Esophagus muscularis mucosa (tissue), 4 donors: ENCODE measurements at places on chromosomes 6 and 20. TPM values are rescaled to one million over a fixed set of nuclear protein-coding genes. Genes with fewer than 3 reads are reported as not detected.
A peak's percentile ranks its signal among the peaks of the same experiment; 100 is the strongest.

CLDN20 gene
- total RNA-seq, result not detected

ELOVL4 gene
- 2.1 TPM for total RNA-seq

DEFB118 gene
- total RNA-seq, result not detected

NOX3 gene
- total RNA-seq, result not detected

RNF217 gene
- total RNA-seq, result 25.7 TPM

CRISP3 gene
- 1.2 TPM for total RNA-seq

DNA sequence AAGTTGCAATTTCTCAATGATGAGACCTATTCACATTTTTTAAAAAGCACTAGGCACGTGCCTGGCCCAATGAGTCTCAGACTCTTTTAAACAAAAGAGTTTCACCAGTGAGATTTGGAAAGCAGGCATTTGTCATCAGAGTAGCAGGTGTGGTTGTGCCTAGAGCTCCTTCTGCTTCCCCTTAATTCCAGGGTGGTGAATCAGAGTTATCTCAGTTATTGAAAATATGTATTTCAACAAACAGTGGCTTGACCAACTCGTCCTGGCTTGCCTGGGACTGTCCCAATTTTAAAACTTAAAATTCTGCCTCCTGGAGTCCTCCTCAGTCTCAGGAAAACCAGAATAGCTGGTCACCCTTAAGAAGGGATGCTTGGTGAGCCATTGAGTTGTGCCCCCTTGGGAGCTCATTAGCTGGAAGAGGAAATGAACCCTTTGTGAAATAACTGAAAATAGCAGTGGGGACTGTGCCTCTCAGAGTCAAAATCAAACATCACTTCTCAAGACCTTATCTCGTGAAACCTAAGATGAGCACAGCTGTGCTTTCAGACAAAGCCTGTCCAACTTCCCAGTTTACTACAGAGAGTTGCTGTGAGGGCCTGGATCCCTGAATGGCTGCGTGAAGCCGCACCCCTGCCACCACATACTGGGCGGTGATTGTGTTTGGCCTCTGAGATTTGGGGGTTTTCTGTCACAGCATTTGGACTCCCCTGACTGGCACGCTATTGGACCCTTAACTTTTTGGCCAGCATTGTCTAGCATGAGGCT lies 116.3 kb downstream of the ANKRD60 start:
- H3K36me3 ChIP-seq, result no peaks in the 10 kb centered on the region
- peak; percentile 89 for DNase-seq
- H3K4me1 ChIP-seq, result peaks cover 12% of the 10 kb centered on the region
- no peak overlapping the region for H3K4me3 ChIP-seq

- peak; percentile 12 for DNase-seq
- H3K27ac ChIP-seq, result no peak overlapping the region
- no peaks in the 10 kb centered on the region for H3K27me3 ChIP-seq
- peaks cover 4% of the 10 kb centered on the region for H3K4me1 ChIP-seq
- H3K4me3 ChIP-seq, result no peak overlapping the region
These were observed 17.3 kb downstream of the PLN start for GRCh38 chr6:118565311-118565960.

DNA sequence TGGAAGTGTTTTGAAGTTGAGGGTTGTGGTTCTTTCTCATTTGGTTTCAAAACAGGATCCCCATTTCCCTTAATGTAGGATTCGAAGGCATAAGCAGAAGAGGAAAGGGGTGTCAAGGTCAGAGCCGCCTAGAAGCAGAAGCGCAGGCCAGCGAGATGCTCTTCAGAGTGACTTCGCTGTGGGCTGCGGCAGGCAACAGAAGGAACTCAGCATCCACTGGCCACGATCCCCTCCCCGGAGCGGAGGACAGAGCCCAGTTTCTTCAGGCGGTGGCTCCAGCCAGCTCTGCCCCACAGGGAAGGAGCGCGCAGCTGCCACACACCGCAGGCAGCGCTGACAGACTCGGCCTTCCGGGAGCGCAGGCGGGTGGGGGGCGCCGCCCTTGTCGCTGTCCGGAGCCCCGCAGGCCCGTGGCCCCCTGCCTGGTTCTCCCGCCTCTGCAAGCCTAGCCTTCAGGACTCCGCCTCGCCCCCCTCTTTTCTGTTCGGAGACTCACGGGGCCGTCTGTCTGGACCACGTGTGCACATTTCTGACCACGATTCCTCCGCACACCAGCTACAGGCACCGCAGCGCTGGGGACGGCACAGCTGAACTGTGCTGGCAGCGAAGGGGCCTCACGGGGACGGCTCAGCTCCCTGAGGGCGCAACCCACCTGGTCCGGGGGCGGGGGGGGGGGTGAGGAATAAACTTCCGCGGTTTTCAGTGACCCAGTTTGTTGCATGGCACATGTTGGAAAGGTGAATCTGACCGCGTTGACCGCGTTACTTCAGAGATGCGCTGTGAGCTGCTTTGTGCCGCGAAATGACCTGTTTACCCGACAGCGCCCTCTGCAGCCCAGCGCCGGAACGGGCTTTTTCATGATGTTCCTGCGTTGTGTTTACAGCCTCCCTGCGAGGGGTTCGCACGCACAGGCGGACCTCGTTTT lies 26.1 kb downstream of the TTLL2 start:
- no peak for DNase-seq
- H3K4me1 ChIP-seq, result peaks cover 17% of the 10 kb centered on the region
- H3K36me3 ChIP-seq, result no peaks in the 10 kb centered on the region
- H3K27ac ChIP-seq, result peak overlapping the region; percentile 65

DNA sequence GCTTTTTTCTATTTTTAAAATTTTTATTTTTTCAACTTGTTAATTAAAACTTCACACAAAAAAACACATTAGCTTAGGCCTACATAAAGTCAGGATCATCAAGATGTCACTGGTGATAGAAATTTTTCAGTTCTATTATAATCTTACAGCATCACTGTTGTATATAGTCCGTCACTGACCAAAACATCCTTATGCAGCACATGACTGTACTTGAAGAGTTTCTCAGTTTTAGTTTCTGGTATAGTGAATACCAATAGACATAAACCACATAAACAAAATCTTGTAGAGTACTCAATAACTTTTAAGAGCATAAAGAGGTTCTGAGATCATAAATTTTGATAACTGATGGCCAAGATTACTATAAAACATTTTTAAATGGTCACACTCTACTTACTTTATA lies 71.8 kb downstream of the ASCC3 start:
- peaks cover 10% of the 10 kb centered on the region for H3K36me3 ChIP-seq
- no peaks in the 10 kb centered on the region for H3K27me3 ChIP-seq

- peaks cover 29% of the 10 kb centered on the region for H3K27me3 ChIP-seq
- H3K36me3 ChIP-seq, result no peaks in the 10 kb centered on the region
- no peak overlapping the region for H3K4me3 ChIP-seq
- DNase-seq, result no peak
These were observed 29.2 kb upstream of the BTN3A2 start for GRCh38 chr6:26335631-26336323.

DNA sequence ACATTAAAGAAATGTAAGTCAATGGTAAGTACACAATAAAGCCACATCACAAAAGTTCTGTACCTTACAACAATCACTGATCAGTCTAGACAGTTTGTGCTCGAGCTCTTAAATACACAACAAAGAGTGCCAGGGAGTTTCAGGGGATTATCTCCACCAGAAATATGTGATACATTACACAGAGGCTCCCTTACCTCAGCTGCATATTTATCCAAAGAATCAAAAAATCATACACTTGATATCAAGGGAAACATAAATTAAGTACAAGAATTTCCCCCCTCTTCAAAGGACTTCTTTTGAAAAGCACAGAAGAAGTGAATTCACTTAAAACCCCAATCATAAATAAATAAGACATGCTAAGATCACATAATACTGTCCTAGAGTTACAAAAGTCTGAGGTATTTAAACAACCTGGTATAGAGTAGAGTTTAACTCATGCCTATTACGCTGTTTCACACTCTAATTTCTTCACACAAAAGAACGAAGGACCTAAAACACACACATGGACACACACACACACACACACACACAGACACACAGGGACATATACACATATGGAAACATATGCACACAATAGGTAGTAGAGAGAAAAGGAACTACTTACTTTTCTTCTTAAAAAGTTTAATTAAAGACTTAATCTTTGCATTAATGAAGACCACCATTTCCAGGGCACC lies 528 bp downstream of the NHSL1 start:
- H3K4me3 ChIP-seq, result no peak overlapping the region
- no peaks in the 10 kb centered on the region for H3K36me3 ChIP-seq
- no peaks in the 10 kb centered on the region for H3K27me3 ChIP-seq
- DNase-seq, result no peak
- peaks cover 34% of the 10 kb centered on the region for H3K4me1 ChIP-seq

GRCh38 chr20:62087632-62088031 lies 22.0 kb upstream of the TAF4 start:
- H3K4me1 ChIP-seq, result no peaks in the 10 kb centered on the region
- no peak overlapping the region for H3K4me3 ChIP-seq
- DNase-seq, result no peak
- no peaks in the 10 kb centered on the region for H3K36me3 ChIP-seq
- H3K27me3 ChIP-seq, result peaks cover 49% of the 10 kb centered on the region

GRCh38 chr6:142642651-142643050 lies 302.3 kb downstream of the HIVEP2 start:
- H3K4me1 ChIP-seq, result no peaks in the 10 kb centered on the region
- H3K36me3 ChIP-seq, result no peaks in the 10 kb centered on the region
- no peak overlapping the region for H3K4me3 ChIP-seq

GRCh38 chr6:15887491-15888461 lies 224.9 kb upstream of the DTNBP1 start:
- no peak overlapping the region for H3K4me3 ChIP-seq
- H3K36me3 ChIP-seq, result no peaks in the 10 kb centered on the region
- peaks cover 11% of the 10 kb centered on the region for H3K4me1 ChIP-seq
- no peak for DNase-seq

DNA sequence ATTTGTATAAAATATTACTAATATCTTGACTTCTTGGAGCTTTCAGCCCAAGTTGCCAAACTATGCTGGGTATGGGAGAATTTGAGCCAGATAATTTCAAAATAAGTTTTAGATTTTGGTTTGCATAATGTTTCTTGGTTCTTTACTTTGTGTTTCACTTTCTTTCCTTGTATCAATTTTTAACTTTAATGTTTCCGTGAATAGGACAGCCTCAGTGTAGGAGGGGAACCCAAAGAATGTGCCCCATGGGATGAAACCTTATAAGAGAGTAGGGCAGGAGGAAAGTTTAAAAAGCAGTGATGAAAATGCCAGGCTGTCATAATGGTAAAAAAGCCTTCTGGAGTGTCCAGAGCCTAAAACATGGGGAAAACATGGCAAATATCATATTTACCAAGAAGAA lies 252.4 kb upstream of the IRAK1BP1 start:
- DNase-seq, result no peak
- H3K27me3 ChIP-seq, result no peaks in the 10 kb centered on the region
- no peaks in the 10 kb centered on the region for H3K4me1 ChIP-seq
- no peaks in the 10 kb centered on the region for H3K36me3 ChIP-seq

- H3K27me3 ChIP-seq, result no peaks in the 10 kb centered on the region
- no peaks in the 10 kb centered on the region for H3K36me3 ChIP-seq
- no peak overlapping the region for H3K4me3 ChIP-seq
- no peaks in the 10 kb centered on the region for H3K4me1 ChIP-seq
- no peak for DNase-seq
- no peak overlapping the region for H3K27ac ChIP-seq
These were observed 279.4 kb upstream of the MAN1A1 start for GRCh38 chr6:119628691-119629594.

DNA sequence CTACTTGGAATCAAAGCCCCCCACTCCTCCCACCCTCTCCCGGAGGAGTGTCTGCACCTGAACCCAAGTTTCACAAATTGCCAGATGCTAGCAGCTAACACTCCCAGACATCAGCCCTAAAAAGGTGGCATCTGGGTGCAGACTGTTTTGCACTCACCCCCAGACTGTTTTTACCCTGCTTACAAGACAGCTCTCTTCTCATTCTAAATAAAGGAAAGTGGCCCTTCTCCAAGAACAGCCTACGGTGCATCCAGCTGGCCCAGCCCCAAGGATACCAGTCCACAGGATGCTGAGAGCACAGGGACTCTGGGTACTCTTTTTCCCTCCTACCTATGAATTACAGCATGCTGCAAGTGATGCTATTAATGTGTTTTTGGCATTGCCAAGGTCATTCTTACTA lies 842.0 kb upstream of the FLRT3 start:
- no peaks in the 10 kb centered on the region for H3K27me3 ChIP-seq
- H3K4me1 ChIP-seq, result no peaks in the 10 kb centered on the region
- no peak for DNase-seq
- H3K4me3 ChIP-seq, result no peak overlapping the region

DNA sequence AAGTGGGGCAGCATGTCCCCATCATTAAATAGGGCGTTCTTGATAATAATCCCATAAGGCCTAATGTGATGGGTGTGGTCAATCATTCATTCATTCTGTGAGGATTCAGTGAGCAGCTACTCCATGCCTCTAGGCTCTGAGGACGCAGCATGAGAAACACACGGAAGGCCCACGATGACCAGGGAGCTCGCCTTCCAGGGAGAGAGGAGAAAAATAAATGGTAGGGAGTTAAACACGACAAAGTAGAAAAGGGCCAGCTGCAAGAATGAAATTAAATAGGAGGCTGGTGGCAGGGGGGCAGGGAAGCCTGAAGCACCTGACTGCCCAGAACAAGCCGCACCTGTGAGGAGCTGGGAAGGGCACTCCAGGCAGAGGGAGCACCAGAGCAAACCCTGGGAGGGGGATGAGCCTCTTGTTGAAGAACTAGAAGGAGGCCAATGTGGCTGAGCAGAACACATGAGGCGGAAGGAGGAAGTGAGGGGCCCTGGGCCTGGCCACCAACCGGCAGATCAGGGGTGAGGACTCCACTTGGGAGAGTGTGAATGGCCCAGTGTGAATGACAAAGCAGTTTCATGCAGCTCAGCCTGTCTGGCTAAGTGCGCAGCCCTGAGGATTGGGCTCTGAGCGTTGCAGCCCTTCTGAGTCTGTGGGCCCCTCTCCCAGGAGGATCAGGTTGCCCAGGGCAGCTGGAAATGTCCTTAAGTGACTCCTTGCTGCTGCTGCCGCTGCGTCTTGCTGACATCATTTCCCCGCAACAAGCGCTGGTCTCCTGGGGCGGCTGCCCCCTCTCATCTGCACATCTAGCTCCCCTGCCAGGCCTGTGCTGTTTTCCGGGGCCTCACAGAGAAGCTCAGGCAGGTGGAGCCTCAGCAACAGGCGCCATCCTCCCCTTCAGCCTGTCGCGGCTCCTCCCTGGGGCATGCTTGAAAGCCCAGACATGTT lies 99.9 kb downstream of the CDH26 start:
- DNase-seq, result no peak
- no peaks in the 10 kb centered on the region for H3K36me3 ChIP-seq
- H3K27me3 ChIP-seq, result peaks cover 39% of the 10 kb centered on the region
- peaks cover 23% of the 10 kb centered on the region for H3K4me1 ChIP-seq

DNA sequence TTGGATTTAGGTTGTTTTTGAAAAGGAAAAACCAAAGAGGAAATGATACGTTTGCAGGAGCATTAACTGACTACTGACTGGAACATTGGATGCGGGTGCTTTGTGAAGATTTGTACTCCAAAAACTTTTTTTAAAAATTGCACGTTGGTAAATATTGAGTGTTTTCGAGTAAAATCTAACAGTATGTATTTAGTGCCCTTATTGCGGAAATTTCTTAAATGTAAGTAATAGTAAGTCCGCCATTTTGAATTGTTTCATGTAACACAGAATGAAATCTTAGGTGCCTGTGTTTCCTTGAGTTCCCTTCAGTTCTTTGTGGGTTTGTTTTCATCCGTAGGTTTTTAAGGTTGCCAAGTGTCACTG lies 15.2 kb upstream of the LIN28B start:
- peaks cover 52% of the 10 kb centered on the region for H3K27me3 ChIP-seq
- H3K4me3 ChIP-seq, result peak overlapping the region; percentile 39
- H3K27ac ChIP-seq, result no peak overlapping the region
- H3K4me1 ChIP-seq, result peaks cover 5% of the 10 kb centered on the region
- no peaks in the 10 kb centered on the region for H3K36me3 ChIP-seq

- no peak overlapping the region for H3K27ac ChIP-seq
- H3K4me1 ChIP-seq, result no peaks in the 10 kb centered on the region
- no peaks in the 10 kb centered on the region for H3K27me3 ChIP-seq
- no peak overlapping the region for H3K4me3 ChIP-seq
- no peak for DNase-seq
These were observed 733.8 kb upstream of the FLRT3 start for GRCh38 chr20:15071085-15071808.
